ENCODE measurements at places on chromosomes 11 and 22.

DNA sequence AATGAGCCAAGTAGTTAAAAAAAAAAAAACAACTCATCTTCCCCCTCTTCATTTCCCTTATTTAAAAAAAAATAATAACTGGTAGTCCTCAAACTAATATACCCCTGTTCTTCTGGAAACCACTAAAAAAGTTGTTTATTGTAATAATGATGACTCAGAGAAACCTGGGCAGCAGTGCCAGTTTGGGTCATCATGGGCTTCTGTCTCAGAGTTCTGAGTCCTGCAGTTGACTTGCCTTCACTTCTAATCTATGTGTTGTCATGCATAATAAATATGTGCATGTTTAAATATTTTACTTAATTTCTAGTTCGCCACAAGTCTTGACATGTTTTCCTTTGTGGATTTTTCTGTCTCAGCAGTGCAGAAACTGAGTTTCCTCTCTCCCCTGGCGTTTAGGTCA is 46.8 kb downstream of the PPP2R1B start:
- DNase-seq: no peak

DNA sequence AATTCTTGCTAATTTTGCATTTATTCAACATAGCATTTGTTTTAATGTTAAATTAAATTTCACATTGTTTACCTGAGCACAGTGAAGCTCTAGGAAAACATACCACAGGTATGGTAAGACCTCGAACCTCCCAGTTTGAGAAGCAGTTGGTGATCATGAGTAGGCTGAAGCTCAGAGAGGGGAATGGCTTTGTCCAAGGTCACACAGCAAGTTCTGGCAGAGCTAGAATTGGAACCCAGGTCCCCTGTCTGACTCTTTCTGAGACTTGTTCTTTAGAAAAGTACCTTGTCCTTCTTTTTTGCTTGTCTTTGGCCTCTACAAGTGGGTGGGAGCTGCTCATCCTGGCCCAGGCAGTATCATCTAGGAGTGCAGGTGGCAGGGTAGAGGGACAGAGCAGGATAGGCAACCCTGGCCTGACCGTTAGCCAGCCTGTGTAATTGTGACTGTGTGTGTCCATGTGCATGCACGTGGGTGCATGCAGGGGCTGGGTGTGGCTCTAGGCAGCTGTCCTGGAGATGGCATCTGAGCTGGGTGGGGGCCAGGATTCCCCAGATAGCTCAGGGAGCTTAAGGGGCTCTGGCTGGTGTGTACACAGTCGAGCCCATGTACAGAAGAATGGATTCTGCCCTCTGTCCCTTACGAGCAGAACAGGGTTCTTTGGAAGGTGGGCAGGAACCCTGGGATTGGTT is 21.6 kb downstream of the PHLDB1 start:
- no peak for DNase-seq

GRCh38 chr11:132357811-132358572 is 987.6 kb downstream of the NTM start:
- no peak for DNase-seq

DNA sequence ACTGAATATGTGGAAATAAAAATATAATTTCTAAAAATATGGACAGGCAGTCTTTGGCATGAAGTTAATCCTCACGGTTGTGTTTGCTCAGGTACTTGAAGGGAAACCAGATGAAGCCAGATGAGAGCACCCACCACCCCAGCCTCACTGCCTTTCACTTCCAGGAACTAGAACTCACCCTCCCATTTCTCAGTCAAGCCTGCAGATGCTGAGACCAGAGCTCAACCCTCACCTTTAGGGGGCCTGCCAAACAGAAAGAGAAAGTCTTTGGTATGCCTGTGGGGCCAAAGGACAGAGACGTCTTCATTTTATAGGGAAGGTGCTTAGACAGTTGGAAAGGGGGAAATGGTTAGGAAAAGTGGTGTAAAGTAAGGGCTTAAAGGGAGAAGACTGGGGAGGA is 252.8 kb upstream of the PLET1 start:
- no peak for DNase-seq

- no peak for DNase-seq
Observed at GRCh38 chr11:32792948-32793475, 1.4 kb downstream of the CCDC73 start.

Measured in esophagus squamous epithelium (tissue), 5 donors.